ENCODE measurements at places on chromosomes 16 and 17.

- no peak for DNase-seq
Measured at GRCh38 chr17:55806745-55807495, 56.1 kb downstream of the PCTP start.

DNA sequence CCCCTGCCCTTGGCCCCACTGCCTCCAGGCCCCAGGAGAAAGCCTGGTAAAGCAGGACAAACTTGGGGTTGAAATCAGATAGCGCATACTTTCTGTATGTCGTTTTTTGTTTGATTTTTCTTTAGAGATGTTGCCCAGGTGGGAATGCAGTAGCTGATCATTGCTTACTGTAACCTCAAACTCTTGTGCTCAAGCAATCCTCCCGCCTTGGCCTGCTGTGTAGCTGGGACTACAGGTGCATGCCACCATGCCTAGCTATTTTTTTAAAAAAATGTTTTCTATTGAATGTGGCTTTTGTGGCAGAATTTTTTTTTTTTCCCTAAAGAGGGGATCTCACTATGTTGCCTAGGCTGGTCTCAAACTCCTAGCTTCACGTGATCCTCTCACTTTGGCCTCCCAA lies 11.1 kb upstream of the CCL5 start:
- DNase-seq = no peak

DNA sequence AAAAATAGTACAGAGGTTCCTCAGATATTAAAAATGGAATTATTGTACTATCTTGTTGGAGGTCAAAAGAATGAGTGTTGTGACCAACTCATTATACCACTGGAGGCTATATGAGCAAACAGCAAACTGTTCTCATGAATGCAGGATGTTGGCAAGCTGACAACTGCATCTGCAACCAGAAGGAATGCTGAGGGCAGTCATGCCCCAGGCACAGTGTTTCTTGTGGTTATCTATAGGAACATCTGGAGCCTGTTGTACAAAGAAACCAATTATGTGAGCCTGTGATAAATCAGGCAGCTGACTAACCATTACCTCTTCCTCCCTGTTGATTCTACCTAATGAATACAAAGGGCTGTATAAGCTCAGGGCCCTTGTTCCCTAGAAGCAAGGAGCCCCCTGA lies 2057.1 kb downstream of the TP53TG3F start:
- DNase-seq = no peak

DNA sequence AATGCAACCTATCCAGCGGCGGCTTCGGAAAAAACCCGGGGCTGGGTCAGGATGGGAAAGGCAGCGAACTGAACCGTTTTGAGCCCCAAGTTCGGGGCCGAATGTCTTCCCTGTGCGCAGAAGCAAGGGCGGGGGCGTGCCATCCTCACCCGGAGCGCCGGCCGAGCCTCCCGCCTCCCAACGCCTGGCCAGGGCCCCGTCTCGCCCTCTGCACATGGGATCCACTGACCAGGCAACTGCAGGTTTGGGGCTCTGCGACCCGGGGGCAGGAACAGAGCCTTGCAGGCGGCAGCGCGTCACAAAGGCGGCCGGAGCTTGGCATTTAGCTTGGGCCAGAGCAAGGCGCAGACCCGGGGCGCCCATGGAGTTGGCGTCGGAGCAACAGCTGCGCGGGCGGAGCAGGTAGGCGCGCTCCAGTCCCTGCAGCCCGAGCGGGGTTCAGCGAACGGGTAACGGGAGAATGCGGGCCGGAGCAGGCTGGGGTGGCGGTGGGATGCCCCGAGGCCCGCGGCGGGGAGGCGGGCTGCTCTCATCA lies at the start of gene FBXO39:
Gene FBXO39 (plus strand): TSS at position 345 of the 535 bp plus-strand sequence. CDS start 3,654 bp downstream, outside the sequence.
- no peak for DNase-seq

DNA sequence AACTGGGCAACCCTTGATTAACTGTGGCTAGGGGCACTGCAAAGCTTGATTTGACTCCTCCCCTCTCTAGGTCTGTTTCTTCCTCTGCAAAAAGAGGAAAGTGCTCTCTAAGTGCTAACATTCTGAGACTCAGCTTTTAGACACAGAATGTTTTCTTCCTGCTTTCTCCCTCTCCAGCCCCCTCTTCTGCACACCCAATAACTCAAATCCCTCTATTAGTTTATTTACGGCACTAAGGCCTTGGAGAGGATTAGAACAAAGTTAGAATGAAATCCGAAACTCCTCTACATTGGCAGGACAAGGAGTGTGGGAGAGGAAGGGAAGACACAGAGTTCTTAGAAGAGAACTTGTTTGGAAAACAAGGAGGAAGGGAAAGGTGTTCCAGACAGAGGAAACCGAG lies 3.3 kb upstream of the SBK1 start:
- no peak for DNase-seq

DNA sequence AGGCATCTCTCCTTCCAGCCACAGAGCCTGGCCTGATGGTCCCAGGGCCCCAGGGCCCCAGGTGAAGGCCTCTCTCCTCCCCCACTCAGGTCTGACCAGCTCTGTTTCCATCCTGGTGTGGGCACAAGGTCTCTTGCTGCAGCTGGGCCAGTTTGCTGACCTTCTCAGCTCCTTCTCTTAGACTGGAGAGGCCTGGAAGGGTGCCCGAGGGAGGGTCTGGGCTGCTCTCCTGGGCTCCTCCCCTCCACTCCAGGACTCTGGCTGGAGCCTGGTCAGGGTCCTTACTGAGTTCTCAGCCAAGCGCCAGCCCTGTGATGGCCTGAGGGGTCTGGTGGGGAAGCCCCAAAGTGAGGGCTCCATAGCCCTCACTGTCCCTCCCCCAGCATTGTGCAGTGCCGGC lies 12.4 kb downstream of the SOCS3 start:
- no peak for DNase-seq

DNA sequence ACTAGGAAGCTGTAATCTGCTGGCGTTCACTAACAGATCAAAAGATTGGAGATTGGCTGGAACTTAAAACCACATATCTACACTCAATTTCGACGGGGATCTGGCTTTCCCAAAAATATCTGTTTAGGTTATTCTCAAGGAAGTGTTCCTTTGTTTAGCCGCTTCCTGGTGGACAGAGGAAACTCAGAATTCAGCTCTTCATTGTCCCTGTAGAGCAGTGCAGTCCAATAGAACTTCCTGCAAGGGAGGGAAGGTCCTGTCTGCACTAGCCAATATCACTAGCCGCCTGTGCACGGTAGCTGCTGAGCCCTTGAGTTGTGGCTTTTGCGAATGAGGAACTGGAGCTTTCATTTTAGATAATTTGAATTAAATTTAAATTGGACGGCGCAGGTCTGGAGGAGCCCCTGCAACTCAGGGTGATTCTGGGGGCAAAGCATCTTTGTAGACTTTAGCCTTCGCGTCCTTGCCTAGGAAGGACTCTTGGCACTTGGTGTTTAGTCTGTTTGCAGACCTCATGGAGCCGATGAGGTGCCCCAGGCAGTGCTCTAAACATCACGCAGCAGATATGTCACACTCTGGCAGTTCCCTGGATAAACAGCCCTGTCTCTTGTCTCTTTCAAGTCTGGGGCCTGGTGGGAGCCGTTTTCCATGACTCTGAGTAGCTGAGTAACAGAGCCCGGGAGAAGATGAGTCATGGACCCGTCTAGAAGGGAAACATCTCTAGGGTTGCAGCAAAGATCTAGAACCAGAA lies 122.2 kb downstream of the CCDC182 start:
- no peak for DNase-seq

DNA sequence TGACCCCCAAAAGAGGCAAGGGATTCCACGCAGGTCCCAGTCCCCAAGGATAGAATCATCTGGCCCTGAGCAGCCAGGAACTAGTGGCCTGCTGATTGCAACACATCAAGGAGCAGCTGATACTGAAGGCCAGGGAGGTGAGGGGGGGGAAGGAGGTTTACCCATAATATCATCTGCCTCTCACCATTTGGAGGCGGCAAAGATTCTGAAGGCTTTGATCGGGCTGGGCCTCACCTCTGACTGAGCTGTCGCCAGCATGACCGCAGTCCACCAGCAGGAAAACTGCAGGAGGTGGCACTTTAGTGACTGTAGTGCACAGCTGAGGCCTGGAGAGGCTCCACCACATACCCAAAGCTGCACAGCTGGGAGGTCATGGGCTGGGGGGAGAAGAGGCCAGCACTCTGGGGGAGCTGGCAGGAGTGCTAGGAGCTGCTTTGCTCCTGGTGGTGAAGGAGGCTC lies 20.5 kb upstream of the ITGA3 start:
- DNase-seq = no peak

- no peak for DNase-seq
Measured at GRCh38 chr17:35588196-35588920, 1.2 kb downstream of the AP2B1 start.

GRCh38 chr17:4584917-4585637 lies 748 bp downstream of the SMTNL2 start:
- no peak for DNase-seq

DNA sequence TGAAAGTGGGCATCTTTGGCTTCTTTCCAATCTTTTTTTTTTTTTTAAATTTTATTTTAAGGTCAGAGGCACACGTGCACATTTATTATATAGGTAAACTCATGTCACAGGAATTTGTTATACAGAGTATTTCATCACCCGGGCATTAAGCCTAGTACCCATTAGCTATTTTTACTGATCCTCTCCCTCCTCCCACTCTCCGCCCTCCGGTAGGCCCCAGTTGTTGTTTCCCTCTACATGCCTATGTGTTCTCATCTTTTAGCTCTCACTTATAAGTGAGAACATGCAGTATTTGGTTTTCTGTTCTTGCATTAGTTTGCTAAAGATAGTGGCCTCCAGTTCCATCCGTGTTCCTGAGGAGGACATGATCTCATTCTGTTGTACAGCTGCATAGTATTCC lies 108.5 kb downstream of the CYB561 start:
- DNase-seq = no peak

DNA sequence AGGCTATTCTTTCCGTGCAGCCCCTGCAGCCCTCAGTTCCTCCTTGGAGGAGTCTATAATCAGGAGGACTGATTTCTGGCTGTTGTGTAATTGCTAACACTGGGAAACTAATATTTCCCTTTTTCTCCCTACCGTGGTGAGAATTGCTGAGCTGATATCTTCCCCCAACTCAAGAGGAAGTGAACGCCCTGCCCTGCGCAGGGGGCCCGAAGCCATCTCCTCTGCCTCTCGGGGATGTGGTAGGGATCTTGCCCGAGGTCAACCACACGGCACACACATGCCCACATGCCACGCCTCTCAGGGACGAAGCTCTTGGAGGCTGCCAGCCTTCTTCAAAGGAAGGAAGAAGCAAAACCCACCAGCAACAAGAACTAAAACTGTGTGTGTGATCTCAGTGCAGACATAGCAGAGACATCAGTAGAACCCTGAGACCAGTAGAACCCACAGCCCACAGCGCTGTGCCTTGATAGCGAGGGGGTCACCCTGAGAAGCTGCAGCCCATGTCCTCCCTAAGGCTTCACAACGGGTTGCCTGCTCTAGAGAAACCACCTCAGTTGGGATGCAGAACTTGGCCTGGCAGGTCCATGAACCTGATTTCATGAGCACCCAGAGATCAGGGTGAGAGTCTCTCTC lies 8.9 kb upstream of the ULK2 start:
- no peak for DNase-seq

GRCh38 chr17:7238420-7239090 lies 702 bp downstream of the PHF23 start:
- DNase-seq = no peak

DNA sequence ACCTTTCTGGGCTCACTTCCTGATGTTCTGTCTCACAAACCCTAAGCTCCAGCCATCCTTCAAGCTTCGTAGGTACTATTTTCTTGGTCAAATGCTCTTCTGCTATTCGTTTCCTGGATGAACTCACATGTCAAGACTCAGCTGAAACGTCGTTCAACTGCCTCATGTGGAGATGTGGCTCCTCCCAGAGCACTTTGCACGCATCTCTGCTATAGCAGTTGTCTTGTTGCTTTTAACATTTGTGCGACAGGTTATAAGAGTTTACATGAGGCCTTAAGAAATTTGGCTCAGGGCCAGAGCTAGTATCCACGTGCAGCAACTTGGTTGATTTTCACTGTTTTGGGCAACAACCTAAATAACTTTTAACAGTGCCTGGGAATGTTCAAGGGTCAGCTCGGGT lies 2.8 kb upstream of the KRT40 start:
- no peak for DNase-seq

- no peak for DNase-seq
Measured at GRCh38 chr16:48124266-48124665, 31.5 kb downstream of the ABCC12 start.
